ENCODE measurements at places on chromosomes 7 and 10.

GRCh38 chr10:101828766-101829551 lies 10.7 kb upstream of the OGA start:
- DNase-seq: no peak

DNA sequence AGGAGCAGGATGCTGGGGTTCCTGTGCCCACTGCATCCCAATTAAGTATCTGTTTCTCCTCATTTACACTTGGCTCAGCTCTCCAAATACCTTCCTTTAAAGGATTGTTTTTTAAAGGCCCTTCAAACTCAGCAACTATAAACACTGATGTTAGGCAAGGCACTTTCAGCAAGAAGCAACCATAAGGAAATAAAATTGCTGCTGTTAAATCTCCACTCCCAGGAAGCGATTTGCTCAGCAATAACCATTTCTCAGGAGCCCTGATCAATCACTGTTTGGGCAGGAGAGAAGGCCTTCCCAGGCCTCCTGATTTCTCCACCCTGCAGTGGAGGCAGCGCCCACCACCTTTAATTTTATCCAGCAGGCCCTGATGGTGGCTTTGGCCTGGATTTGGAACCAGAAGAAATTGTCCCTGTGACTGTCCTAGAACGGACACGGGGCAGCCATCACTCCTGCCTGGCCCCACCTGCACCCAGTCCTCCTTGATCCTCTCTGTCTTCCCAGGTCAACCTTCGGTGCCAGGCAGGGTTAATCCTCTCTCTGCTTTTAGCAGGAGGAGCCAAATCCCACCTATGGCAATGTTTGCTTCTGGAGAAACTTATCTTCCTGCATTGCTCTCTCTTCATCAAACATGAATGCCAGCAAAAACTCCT lies 199.8 kb downstream of the PLXNA4 start:
- DNase-seq: no peak

GRCh38 chr7:76020031-76020714 lies 25.8 kb upstream of the TMEM120A start:
- peak; percentile 8 for DNase-seq

- DNase-seq: no peak
Observed at GRCh38 chr10:43444897-43445466, 8.1 kb downstream of the ZNF487 start.

DNA sequence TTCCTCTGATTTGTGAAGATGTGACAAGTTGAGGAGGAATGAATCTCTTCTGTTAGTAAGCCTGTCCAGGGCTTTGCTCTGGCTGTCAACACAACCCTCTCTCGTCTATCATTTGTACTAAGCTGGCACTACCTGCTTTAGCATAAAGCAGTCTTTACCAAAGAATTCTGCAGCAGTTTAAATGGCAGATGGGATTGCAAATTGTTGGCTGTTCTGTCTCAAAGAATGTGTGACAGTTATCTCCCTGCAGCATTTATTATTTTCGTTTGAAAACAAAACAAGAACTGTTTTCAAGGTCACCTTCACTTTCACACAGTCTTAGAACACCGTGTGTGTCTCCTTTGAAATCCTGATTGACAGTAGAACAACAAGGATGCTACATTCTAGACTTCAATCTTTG lies 4.8 kb upstream of the LAMB1 start:
- no peak for DNase-seq

DNA sequence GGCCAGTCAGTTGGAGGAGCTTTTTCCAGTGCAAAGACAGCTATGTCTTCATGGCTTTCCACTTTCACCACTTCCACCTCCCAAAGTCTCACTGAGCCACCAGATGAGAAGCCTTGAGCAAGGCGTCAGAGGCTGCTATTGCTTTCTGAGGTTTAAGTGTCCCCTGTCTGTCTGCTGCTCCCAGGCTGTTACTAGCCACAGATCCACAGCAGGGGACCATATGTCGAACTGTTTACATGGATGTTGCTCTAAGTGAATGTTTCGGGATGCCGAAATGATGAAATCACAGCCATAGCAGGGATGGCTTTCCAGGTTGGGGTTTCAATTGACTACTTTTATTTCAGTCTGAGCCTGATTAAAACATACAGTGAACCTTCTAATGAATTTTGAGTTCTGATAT lies 88.5 kb downstream of the AVL9 start:
- DNase-seq: peak; percentile 47

- DNase-seq: no peak
Observed at GRCh38 chr10:30073767-30074060, 14.3 kb upstream of the JCAD start.

DNA sequence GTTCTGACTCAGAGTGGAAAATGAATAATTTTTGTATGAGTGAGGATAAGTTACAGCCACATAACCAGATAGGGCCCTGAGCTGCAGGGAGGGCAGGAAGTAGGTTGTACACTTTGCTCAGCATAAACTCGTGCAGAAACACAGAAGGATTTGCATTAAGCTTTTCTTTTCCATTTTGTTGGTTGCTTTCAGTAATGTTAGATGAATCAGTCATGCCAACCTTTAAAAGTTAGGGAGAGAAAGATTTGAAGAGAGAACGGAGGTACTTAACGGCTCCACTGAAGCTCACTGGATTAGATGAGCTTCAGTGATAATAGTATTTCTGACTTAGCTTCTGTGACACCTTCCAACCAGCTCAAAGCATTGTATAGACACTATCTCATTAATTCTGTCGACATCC lies 348.1 kb downstream of the GATA3 start:
- DNase-seq: no peak

- DNase-seq: no peak
Observed at GRCh38 chr10:125838802-125839575, 15.6 kb downstream of the BCCIP start.

DNA sequence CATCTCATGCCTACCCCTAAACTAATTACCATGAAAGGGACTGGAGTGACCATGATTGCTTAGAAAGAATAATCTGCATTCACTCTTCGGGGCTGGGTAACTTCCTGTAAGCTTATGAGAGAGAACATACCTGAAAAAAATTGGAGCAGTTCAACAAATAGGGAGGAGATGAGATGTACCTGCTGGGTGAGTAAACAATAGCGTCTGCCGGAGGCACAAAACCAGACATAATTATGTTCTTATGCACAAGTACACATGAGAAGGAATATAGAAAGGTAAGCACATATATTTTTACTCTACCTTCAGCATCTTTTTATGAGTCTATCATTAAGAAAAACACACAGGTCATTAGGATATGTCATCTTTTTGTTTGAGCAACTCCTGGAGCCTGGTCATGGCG lies 224.6 kb upstream of the FERD3L start:
- no peak for DNase-seq

DNA sequence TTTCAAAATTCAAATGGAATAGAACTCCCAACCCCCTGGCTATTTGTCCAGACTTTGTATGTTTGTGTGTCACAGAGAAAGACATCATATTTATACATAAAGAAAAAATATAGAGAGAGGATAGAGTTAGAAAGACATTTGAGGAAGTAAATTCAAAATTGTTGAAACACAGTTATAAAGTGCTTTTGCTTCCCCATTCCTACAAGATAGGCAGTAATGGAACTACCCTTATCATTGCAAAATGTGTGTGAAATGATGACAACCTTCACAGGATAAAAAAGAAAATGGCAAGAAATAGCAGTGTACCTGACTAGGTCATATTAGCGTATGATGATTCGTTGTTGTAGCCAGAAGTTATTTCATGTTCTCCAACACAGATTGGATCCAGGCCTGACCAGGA lies 63.1 kb downstream of the FZD1 start:
- no peak for DNase-seq

DNA sequence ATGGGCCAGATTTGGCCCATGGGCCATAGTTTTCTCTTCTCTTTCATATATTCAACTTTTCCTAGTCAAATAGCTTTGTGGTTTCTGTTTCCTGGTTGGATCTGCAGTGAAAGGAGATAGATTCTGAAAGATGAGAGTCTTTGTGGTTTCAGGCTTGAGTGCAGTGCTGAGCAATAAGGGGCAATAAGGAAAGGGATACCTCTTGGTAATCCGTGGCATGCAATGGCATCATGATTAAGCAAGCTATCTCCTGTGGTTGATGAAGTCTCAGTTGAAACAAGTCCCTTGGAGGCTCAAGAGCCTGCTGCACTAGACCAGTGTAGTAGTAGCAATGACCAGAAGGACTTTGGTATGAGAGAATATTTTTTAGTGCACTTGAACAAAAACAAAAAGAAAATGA lies 187.7 kb upstream of the CNTNAP2 start:
- DNase-seq: no peak

DNA sequence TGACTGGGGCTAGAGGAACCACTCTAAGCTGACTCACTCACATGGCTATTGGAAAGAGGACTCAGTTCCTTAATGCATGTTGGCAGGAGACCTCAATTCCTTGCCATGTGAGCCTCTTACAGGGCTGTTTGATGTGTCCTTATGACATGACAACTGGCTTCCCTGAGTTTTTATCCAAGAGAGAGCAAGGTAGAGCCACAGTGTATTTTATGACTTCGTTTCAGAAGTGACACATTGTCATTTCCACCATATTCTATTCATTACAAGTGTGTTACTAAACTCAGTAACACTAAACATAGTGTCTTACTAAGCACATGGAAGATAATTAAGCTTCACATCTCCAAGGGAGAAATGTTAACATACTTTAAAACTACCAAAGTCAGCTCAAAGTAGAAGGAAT lies 98.2 kb downstream of the ZNF777 start:
- DNase-seq: no peak

GRCh38 chr7:20402747-20403230 lies 72.1 kb downstream of the ITGB8 start:
- no peak for DNase-seq

GRCh38 chr7:135001390-135002165 lies 15.3 kb downstream of the AGBL3 start:
- DNase-seq: no peak

DNA sequence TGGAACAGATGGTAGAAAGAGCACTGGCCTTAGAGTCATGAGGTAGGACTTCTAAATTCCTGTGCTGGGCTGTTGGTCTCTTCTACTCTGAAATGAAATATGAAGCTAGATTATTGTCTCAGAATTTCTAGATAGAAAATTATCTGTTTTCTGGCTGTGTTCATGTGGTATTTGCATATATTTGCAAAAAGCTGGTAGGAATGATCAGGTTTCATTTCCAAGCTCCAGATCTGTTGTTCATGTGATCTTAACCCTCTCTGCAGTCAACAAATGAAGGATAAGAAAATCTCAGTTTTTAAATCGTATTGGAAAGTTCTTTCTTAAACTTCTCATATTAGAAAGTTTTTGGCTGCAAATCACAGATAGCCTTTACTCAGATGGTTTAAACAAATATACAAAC lies 248.3 kb downstream of the CDK14 start:
- no peak for DNase-seq

GRCh38 chr10:125023255-125023654 lies 81.3 kb downstream of the ZRANB1 start:
- DNase-seq: no peak

DNA sequence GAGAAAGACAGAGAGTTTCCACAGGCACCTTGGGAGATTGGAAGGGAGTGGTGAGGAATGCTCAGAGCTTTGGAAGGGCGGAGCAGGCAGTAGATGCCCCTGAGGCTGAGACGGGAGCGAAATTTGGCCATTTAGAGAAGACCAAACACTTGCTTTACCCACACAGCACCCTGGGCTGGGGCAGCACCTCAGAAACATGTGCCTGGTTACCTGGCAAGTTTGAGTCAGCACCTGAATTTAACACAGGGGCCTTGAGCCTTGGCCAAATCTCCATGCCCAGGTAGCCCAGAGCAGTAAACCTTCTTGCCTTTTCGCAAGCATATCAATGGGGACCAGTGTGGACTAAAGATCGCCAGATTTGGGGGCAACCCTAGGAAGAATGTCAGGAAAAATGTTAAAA lies 111.9 kb upstream of the NFE2L3 start:
- no peak for DNase-seq

DNA sequence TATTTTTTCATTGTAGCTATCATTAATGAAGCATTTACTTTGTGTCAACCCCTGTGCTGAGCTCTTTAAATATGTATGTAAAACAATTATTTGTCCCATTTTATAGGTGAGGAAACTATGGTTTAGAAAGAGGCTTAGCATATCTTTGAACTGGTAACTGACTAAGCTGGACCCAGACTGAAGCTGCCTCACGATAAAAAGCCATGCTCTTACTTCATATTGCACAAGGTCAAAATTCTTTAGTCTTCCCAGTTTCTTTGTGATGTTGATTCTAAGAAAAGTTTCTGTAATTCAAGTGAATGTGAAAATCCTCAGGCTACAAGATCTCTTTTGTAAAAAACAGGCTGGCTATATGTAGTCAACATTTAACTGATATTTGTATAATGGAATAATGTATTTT lies 46.6 kb upstream of the SLC16A12 start:
- DNase-seq: no peak

DNA sequence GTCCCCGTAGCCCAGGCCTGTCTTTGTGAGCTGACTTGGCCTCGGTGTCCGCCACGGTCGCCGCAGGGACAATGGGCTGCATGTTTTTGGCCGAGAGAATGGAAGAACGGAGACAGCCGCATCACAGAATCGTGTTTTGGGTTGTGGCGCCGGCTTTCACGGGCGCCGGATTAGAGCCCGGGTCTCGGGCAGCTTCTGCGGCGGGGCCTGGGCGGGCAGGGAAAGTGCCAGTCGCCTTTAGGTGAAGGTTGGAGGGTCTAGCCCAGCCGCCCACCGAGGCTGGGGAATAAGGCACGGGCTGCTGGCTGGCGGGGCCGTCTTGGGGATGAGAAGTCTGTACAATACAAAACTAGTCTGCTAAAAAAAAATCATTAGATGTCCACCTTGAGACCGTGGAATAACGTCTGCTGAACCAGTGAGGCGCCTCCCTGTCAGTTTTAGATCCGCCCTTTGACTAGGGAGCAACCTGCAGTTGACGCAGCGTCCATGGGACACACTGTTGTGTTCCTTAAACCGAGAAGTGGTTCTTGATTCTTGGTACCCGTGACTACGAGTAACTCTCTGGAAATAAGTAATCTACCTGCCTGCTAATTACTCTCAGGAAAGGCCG lies 577 bp downstream of the DNAJB9 start:
- DNase-seq: no peak

GRCh38 chr10:5944389-5945189 lies 32.8 kb downstream of the IL15RA start:
- peak; percentile 99 for DNase-seq

DNA sequence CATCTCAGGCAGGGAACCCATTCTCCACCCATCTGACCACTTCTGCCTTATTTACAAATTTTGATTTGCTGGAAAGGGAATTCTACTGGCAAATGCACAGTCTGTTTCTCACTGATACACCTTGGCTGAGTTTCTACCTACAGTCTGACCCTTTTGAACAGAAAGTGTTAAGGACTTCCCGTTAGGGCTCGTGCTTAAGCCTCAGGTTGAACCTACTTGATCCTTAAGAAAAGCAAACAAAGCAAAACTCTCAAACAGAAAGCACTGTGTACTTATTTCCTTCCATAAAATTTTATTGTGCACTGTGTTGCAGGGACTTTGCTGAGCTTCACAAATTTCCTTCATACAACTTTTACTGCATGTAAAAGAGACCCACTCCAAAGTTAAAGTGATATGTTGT lies 367.8 kb downstream of the NRG3 start:
- DNase-seq: no peak

- no peak for DNase-seq
Observed at GRCh38 chr10:14554491-14555205, 220.0 kb downstream of the FAM107B start.
